SK-N-DZ (cell line): ENCODE measurements at places on chromosomes 11 and 22.

DNA sequence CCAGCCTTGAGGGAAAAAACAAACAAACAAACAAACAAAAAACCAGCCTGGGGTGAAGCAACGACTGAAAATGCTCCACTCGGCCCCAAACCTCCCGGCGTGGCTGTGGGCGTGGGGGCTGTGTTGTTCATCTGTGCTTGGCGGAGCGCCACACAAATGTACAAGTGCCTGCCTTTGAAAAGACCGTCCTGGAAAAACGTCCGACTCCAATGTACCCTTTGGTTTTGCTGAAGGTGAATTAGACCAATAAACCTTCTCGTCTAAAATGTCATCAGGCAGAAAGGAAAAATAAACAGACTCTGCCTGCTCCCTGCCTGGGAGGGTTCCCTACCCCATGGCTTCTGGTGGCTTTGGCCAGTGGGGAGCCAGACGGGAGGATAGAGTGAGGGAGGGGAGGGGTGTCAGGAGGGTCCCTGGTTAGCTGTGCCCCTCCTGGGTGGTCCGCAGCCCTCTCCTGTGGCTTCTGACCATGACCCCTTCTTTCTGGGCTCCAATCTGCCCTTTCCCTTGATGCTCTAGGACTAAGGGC lies 93.9 kb downstream of the TRMU start:
- DNase-seq: no peak

DNA sequence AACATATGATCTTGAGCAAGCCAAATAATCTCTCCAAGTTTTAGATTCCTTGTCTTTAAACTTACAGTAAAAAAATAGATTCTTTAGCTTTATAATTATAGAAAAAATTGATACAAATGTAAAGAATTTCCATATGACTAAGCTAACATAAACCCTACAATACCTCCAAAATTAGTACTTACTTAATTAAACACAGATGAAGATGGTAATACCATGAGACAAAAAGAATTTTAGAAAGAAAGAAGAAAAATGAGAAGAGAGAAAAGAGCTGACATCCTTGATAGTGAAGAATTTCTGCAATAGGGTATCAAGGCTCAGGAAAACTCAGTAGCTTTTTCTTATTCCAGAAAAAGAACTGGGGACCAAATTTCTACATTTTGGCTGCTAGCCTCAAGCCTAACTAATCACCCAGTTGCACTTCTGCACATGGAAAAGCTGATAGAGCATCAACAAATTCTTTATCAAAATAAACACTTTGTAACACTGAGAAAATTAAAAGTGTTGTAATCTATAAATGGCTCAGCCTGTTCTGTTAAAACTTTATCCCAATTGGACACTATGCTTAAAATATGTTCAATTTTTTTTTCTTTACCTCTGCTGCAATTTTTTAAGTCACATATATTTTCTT lies 24.7 kb upstream of the SOX6 start:
- DNase-seq: no peak

DNA sequence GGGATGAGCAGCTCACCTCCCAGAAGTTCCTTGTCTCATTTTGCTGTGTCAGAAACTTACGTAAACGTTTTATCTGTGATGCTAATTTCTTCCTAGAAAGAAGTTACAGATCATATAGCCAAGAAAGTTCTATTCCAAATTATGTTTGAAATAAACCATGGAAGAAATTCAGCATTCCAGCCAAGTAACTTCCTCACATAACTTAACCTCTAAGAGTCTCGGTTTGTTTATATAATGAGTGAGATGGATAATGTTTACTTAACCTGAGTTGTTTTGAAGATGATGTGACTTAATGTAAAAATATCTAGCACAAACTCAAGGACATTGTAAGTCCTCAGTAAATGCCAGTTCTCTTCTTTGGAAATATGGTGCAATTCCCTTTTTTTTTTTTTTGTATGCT lies 8.9 kb upstream of the MUC15 start:
- DNase-seq: no peak

DNA sequence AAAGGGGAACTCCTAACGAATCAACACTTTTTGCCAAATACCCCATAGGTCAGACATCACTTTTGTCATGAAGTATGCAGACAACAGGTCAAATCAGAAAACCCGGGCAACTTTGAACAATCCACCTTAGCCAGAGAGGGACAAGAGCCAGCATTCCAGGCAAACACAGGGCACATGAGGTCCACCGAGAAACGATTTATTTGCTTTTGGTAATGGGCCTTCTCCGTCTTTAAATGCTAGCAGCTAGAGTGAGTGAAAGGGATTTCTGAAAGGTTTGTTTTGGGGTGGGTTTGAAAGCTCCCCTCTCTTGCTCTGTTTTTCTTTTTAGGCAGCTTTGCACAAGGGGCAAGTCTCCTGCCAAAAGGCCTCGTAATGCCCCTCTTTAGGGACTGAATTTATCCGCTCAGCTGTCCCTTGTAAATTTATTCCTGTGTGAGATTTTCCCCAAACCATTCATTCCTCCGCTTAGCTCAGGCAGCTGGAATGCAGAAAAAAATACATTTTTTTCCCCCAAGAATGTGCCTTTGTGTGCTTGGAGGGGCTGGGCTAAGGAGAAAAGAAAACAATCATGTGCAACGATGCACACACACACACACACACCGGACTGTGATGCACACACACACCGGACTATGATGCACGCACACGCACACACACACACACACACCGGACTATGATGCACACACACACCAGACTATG lies 196.9 kb downstream of the SNX19 start:
- no peak for DNase-seq

DNA sequence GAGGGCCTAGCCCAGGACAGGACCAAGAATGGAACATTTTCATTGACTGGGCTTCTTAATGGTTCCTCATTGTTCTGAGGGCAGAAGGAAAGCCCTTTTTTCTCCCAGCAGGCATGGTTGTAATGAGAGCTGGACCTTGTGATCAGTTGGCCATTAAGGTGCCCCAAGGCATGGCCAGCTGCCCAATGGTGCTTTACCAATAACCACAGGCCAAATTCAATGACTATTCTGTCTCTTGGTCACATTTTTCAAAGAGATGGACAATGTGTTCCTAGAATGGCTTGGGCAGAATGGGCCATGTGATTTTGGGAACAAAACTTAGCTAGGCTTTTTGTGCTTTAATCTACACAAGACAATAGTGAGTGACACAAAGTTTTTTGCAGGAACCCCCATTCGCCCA lies 7.3 kb downstream of the NAV2 start:
- no peak for DNase-seq

DNA sequence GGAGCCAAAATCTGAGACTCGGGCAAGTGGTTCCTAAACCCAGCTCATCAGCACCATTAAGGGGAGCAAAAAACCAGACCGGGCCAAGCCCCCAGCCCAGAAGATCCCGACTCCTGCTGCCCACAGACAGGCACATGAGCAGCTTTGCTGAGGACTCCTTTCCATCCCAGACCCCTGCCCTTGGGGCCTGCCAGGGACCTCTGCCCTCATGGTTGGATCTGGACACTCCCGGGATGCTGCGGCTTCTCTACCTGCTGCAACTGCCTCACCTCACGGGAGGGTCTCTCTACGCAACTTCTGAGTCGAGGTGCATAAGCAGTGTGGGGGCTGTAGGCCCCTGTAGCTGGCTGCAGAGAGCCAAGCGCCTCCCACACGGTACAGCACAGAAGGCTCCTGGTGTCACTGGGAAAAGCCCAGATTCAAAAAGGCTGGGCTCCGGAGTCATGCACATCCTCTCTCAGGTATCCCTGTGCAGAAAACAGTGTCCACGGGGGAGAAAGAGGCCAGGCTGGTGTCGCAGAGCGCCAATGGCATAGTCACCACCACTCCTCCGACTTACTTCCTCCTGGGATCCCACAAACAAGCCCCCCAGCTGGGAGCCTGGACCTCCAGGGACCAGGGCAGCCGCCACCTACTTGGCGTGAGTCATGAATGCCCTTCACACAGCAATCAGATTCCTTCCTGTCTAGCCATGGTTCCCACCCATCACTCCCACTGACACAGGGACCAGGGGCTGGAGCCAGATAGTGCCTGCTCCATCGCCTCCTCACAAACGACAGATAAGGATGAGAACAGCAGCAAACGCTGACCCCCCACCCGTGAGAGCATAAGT lies 122.1 kb downstream of the BCR start:
- no peak for DNase-seq
